Activated T-cell treated with anti-CD3 and anti-CD28 coated beads, Interleukin-2, amount 50 U/mL, for 48 hours (primary cell): ENCODE measurements at places on chromosomes 1 and 21.
A peak's percentile ranks its signal among the peaks of the same experiment; 100 is the strongest.

GRCh38 chr1:910881-911721 is 12.6 kb upstream of the SAMD11 start:
- DNase-seq, result no peak

- no peak for DNase-seq
These were observed 87.6 kb downstream of the GFI1 start for GRCh38 chr1:92399076-92399475.

DNA sequence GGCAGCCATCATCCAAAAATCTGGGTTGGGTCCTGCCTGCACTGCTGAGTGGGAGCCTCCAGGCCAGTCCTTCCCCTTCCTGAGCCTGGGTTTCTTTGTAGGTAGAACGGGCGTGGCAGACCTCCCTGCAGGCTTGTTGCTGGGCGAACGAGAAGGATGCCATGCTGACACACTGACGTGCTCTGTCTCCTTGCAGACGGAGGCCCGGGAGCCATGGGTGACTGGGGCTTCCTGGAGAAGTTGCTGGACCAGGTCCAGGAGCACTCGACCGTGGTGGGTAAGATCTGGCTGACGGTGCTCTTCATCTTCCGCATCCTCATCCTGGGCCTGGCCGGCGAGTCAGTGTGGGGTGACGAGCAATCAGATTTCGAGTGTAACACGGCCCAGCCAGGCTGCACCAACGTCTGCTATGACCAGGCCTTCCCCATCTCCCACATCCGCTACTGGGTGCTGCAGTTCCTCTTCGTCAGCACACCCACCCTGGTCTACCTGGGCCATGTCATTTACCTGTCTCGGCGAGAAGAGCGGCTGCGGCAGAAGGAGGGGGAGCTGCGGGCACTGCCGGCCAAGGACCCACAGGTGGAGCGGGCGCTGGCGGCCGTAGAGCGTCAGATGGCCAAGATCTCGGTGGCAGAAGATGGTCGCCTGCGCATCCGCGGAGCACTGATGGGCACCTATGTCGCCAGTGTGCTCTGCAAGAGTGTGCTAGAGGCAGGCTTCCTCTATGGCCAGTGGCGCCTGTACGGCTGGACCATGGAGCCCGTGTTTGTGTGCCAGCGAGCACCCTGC is 1.4 kb downstream of the GJA4 start:
- DNase-seq, result no peak

DNA sequence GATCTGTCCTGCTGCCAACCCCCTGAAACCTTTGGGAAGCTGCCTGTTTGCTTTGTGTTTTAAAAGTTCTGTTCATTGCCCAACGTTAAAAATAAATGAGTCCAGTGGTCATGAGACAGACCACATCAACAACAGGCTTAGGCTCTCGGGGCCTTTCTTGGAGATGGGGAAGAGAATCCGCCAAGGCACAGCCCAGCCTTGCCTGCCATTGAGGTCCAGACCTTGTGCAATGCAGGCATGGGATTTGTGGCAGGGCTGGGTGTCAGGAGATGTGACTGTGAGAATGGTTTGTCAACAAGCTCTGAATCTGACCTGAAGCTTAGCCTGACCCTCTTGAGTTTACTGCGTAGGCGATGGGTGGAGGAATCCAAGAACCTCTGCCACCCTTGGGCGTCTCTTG is 4.2 kb downstream of the SPSB1 start:
- DNase-seq, result no peak

- no peak for DNase-seq
These were observed 72.1 kb downstream of the NEK7 start for GRCh38 chr1:198228925-198229324.

DNA sequence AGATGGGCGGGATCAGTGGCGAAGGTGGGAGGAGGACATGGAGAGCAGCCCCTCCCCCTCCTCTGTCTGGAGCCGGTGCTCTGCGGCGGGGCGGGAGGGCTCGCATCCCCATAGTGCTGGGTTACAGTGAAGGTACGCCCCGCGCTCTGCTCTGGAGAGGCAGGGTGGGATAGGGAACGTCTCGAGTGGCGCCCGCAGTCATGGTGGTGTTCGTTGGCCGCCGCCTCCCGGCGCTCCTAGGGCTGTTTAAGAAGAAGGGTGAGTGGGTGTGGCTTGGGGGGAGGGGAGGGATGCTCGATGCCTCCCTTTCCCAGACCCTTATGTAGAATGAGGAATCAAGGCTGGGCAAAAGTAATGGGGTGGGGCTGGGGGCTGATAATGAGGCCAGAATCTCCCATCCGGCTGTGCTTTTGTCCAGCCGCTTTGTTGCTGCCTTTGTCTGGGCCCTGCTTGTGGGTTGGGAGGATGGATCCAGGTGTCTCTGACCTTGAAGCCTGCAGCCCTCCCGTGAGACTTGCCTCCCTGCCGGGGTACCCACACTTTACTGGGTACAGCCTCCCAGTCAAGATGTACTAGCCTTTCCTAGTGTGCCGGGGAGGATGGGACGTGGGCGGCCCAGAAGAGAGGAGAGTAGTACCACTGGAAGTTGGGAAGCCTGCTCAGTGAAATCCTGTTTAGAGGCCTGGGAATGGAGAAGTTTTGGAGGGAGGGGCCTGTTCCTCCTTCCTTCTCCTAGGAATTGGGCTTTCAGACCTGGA is 51.4 kb downstream of the YARS1 start:
- DNase-seq, result no peak

GRCh38 chr1:240526312-240526711 is 85.6 kb downstream of the GREM2 start:
- no peak for DNase-seq

GRCh38 chr1:163528710-163529348 is 207.1 kb downstream of the NUF2 start:
- no peak for DNase-seq

- peak; percentile 36 for DNase-seq
These were observed 15.1 kb downstream of the THBS3 start for GRCh38 chr1:155192346-155193274.

DNA sequence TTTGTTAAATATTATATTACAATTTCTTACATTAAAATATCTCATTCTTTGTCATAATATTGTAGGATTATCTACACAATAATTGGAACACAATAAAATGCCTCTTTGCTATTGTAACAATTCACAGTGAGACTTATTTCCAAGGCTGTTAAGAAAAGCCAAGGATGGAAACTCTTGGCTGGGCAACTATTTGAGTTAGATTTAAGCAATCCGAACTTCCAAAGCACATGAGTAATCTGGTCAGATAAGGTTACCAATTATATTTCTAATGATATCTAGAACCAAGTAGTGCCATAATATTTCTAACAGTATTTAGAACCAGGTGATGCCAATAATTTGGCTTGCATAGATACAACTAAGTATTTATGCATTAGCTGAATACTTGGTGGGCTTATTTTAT is 154.7 kb upstream of the KCNK2 start:
- DNase-seq, result no peak

DNA sequence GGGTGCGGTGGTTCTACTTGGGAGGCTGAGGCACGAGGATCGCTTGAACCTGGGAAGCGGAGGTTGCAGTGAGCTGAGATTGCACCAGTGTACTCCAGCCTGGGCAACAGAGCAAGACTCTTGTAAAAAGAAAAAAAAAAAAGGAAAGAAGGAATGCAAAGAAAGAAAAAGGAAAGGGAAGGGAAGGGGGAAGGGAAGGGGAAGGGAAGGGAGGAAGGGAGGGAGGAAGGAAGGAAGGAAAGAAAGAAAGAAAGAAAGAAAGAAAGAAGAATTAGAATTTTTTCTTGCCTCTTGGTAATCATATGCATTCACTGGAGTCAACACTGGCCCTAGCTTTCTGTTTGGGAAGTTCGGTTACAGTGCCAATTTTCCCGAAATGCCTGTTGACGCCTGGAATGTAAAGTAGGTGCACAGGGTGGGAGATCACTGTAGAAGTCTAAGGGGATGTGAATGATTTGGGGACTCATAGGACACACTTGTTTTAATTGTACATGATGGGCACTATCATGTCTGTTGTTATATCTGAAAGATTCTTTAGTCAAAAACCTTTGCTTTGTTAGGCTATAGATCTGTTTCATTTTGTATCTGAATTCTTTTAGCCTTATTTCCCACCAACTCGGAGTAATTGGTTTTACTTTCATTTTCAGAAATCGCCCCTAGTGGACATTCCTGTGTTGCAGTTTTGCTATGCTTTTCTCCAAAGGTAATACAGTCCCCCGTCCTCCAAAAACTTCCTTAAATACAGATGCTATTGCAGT is 59.8 kb upstream of the MORC3 start:
- no peak for DNase-seq

- no peak for DNase-seq
These were observed 342 bp downstream of the GSTM5 start for GRCh38 chr1:109712321-109712864.

- DNase-seq, result no peak
These were observed 17.9 kb upstream of the KCNE2 start for GRCh38 chr21:34345892-34346291.

- DNase-seq, result no peak
These were observed 5.4 kb upstream of the COQ8A start for GRCh38 chr1:226934483-226935237.

- DNase-seq, result no peak
These were observed 11.0 kb downstream of the RIT1 start for GRCh38 chr1:155900161-155900560.

- DNase-seq, result no peak
These were observed 163.5 kb downstream of the RYR2 start for GRCh38 chr1:237205400-237206064.

GRCh38 chr1:164452549-164452948 is 106.4 kb upstream of the PBX1 start:
- no peak for DNase-seq
